CD4-positive, alpha-beta T cell treated with Interleukin-10 for 1 hour (primary cell): ENCODE measurements at places on chromosomes 16 and 17.

- no peak for DNase-seq
Observed at GRCh38 chr16:73565263-73565662, 517.3 kb upstream of the ZFHX3 start.

DNA sequence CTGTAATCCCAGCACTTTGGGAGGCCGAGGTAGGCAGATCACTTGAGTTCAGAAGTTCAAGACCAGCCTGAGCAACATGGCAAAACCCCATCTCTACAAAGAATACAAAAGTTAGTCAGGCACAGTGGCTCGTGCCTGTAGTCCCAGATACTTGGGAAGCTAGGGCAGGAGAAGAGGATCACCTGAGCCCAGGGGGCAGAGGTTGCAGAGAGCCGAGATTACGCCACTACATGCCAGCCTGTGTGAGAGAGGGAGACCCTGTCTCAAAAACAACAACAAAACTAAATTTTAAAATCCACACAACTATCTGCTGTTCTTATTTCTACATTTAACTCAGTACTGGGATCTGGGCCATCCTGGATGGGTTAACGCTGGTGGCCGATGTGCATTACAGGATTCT is 41.2 kb upstream of the ARL6IP1 start:
- DNase-seq, result no peak

- no peak for DNase-seq
Observed at GRCh38 chr16:22252317-22252716, 44.9 kb upstream of the POLR3E start.

DNA sequence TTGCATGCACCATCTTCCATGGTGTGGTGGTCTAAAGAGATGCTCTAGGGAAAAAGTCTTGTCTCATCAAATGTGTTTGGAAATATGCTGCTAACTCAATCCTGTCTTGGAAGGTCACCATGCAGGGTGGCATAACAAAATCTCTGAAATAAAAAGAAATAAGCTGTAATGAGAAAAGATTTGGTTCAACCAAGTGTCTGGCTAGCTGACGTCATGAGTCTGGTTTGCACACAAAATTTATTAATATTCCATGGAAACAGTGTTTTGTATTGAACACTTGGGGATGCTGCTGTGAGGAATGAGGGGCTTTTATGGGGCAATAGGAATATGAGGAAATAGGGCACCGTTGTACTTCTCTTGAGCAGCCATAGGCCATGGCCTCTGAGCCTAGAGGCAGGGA is 575.7 kb upstream of the CDH5 start:
- no peak for DNase-seq

GRCh38 chr17:27430882-27431491 is 25.3 kb upstream of the KSR1 start:
- DNase-seq, result no peak

DNA sequence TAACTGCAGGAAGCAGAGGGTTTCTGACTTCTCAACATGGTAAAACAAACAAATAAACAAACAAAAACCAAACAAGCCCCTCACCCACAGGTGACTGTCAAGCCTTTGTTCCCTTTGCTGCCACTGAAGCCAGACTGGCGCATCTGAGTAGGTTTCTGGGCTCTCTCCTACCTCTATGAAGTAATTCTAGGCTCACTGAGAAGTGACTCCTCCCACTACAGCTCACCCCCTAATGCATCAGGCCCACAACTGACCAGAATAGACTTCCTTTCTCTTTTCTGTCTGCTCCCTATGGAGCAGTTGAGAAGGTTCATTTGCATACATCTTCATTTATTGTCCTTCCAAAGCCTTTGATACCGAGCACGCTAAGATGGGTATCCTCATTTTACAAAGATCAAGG is 77.0 kb upstream of the CCL2 start:
- DNase-seq, result no peak

- no peak for DNase-seq
Observed at GRCh38 chr16:86628614-86629013, 50.3 kb downstream of the FOXL1 start.

DNA sequence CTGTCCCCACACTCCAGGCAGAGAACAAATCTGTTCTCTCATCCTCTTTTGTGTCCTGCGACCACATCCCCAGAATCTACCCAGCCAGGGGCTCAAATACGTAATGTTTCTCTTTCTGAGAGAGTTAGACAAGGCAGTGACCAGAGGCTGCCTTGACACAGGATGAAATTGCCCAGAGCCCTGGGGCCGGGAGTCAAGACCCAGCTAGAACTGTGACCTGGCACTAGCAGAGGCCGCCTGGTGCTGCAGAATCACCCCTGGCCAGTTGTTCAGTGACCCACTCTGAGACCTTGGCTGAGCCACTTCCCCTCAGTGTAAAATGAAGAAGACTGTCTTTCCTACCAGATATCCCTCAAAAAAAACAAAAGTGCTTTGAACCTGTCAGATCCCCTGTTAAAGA is 72.5 kb downstream of the USP22 start:
- DNase-seq, result no peak

DNA sequence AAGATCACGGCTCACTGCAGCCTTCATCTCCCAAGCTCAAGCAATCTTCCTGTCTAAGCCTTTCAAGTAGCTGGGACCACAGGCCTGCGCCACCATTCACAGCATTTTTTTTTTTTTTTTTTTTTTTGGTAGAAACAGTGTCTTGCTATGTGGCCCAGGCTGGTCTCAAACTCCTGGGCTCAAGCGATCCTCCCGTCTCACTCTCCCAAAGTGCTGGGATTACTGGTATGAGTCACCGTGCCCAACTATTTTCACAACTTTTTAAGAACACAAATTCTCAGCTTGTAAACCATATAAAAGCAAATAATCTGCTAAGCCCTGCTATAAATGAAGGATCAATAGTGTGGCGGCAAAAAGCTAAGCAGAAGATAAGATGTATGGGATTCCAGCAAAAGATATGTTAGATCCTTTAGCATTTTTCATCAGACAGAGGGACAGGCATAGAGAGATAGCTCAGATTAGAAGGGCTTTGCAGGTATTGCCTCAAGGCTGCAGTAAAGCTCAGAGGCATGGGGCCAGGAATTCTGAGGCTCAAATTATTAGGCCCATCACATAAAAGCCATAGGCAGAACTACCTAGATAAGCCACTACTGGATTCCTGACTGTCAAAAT is 55.1 kb downstream of the EMP2 start:
- no peak for DNase-seq

GRCh38 chr17:35584061-35584460 is 3.1 kb upstream of the AP2B1 start:
- no peak for DNase-seq

DNA sequence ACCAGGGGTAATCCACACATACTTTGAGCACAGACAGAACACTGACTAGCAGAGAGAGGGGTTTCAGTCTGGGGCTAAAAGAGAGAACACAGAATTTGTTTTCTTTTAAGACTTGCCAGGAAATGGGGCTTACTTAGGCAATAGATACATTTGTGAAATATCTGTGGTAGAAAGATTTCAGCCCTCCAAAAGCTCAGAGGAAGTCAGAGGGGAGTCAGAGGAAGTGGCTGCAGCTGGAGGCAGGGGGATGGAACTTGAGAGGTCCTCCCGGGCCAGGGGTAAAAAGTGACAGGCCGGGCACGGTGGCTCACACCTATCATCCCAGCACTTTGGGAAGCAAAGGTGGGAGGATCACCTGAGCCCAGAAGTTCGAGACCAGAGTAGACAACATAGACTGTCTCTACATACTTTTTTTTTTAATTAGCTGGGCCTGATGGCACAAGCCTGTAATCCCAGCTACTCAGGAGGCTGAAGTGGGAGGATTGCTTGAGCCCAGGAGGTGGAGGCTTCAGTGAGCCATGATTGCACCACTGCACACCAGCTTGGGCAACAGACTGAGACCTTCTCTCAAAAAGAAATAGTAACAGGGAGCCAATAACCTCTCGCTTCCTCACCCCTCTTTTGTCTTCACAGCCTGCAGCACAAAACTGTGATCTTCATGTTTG is 49.9 kb downstream of the NLRC5 start:
- peak; percentile 49 for DNase-seq

DNA sequence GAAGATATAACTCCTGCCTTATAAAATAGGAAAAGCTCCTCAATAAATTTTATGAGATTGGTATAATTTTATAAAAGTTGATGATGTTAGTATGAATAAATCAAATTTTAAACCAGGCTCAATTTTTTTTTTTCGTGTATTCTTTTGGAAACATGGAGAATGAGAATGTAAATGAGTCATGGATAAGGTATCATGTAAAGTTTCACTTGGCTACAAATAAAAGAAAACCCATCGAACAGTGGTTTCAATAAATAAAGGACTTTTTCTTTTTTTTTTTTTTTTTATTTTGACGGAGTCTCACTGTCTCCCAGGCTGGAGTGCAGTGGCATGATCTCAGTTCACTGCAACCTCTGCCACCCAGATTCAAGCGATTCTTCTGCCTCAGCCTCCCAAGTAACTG is 67.3 kb downstream of the PHKB start:
- no peak for DNase-seq

DNA sequence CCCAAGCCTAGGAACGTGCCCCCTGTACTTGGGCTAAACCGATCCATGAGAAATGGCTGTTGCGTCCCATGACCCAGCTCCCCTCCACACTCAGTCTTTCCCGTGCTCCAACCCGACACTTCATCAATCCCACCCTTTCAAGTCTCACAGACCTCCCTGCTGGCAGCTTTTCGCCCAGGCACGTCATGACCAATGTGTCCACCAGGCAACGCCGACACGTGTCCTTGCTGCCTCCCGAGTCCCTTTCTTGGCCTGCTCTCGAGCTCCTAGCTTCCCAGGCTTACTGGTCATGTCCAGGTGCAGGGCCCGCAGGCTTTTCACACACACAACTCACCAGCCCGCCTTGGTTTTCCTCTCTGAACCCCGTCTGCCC is 12.2 kb downstream of the MNT start:
- DNase-seq, result no peak

GRCh38 chr17:80917716-80918560 is 73.7 kb upstream of the CHMP6 start:
- no peak for DNase-seq

GRCh38 chr16:66250686-66251431 is 115.6 kb upstream of the CDH5 start:
- no peak for DNase-seq

DNA sequence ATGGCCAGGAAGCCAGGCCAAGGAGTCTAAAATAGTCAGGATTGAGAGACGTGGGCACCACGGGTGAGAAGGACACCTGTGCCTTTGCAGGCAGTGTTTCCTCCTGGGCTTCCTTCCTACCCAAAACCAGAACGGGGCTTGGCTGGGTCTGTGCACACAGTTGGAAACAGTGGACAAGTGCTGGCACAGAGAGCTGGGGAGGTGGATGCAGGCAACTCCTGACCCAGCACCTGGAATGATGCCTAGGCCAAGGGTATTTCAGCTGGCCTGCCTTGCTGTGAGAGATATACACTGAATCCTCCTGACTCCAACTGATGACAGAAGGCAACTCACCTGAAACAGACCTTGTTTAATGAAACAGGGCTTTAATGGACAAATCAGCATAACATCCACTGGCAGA is 186.2 kb downstream of the SLC39A11 start:
- no peak for DNase-seq

DNA sequence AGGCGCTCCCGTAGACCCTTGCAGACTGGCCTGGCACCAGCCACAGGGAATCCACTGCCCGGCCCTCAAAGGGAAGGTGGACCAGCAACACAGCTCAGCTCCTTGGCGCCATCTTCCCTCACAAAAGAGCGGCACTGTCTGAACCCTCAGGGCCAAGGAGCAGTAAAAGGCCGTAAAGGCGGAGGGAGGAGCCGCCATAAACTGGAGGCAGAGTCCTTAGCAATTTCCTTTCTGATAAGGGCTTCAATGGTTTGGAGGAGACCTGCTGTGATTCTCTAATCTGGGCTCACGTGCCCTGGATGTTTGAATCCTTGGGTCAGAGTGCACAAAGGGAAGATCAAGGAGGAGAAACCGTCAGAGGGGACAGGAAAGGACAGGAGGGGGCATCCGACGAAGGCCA is 15.5 kb upstream of the AXIN2 start:
- DNase-seq, result no peak

DNA sequence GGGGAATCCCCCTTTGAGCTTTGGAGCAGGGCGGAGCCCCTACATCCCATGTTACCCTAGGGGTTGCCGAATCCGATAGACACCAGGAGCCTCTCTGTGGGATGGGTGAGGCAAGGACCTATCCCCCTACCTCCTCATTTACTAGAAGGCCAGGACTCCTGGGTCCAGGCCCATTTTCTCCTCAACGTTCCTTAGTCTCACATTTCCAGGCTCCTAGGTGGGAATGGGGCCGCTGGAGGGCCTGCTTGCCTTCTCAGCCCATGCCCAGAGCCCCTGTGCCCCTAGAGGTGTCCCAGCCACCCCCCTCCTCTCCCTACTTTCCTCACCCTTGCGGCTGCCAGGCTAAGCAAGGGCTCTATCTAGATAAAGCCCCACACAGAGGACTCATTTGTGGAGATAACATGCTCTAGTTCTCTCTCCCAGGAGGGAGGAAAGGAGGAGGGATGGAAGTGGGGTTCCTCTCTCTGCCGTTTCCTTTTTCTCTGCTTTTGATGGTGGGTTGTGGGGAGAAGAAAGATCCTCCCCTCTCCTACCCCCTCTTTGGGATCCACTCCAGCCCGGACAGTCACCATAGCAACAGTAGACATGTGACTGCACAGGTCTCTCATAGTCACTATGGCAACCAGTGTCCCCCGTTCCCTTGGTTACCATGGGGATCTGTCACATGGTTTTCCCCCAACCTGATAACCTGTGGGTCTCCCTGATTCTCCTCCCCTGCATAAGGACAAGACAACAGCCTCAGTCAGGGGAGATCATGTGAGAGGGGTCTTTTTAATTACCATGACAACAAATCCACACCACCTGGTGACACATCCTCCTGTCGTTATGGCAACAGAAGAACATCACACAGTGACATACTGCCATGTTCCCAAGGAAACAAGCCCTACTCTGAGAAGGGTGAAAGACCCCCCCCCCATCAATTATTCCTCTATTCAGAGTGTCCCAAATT is 5.2 kb downstream of the CACNA1G start:
- peak; percentile 39 for DNase-seq

GRCh38 chr17:9183306-9183705 is 162.0 kb downstream of the NTN1 start:
- peak; percentile 9 for DNase-seq

DNA sequence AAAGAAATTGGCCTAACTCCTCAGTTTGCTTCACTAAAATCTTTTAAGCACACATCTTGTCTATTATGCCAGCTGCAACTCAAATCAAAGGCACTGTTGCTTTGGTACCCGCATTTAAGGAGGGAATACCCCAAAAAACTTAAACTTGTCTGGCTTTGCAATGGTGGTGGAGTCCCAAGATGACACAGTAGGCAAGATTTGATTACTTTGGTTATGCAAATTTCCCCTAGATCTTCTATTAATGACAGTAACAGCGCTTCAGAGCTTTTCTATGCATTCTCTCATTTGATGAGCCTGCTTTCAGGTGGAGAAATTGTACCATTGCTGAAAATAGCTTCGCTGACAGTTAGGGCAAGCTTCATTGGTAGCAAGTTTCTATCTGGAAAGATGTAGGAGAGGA is 27.2 kb downstream of the WWOX start:
- DNase-seq, result no peak

DNA sequence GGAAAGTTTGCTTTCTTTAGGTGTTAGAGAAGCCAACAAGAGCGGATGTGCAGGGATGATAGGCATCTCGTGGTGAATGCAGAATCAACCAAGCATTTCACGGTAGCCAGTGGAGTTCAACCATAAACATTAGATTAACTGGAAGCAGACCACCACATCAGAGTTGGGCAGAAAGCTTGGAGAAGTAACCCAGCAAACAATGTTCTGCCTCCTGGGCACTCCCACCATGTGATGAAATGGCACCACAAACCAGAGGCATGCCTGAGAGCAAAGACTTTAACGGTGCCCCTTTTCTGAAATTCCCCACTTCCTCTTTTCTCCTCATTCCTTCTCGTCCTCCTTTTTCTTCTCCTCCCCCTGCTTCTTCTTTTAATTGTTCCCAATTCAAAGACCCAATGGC is 193.5 kb upstream of the ANKFN1 start:
- no peak for DNase-seq

- no peak for DNase-seq
Observed at GRCh38 chr16:46900455-46901235, 16.5 kb downstream of the GPT2 start.
